Aorta (tissue), 5 donors: ENCODE measurements at places on chromosomes 16 and 17. TPM values are rescaled to one million over a fixed set of nuclear protein-coding genes. Genes with fewer than 3 reads are reported as not detected.

The CCL1 gene
- not detected for total RNA-seq

The CACNG1 gene
- not detected for total RNA-seq

The SCNN1G gene
- total RNA-seq: not detected

The PRAC1 gene
- not detected for total RNA-seq

The KRT28 gene
- total RNA-seq: not detected

The PIGS gene
- total RNA-seq: 38.7 TPM

The WSCD1 gene
- total RNA-seq: 8.0 TPM

The SULT1A2 gene
- total RNA-seq: 0.81 TPM

The TBX21 gene
- total RNA-seq: 0.39 TPM

The PRR35 gene
- not detected for total RNA-seq

The ZNF18 gene
- 5.6 TPM for total RNA-seq

The CFAP52 gene
- total RNA-seq: 0.39 TPM

The CDC42EP4 gene
- 62.8 TPM for total RNA-seq

The FOXN1 gene
- total RNA-seq: not detected

The KRT27 gene
- total RNA-seq: not detected

The CES1 gene
- total RNA-seq: 37.3 TPM

The KRT14 gene
- 1.2 TPM for total RNA-seq

The CCL14 gene
- 224 TPM for total RNA-seq

The CDYL2 gene
- 7.6 TPM for total RNA-seq

The CRISPLD2 gene
- total RNA-seq: 108 TPM

The TMEM219 gene
- 88.0 TPM for total RNA-seq

The DUXB gene
- not detected for total RNA-seq

The TRIM65 gene
- 15.1 TPM for total RNA-seq

The NDRG4 gene
- total RNA-seq: 8.4 TPM

The NACA2 gene
- not detected for total RNA-seq

The MRM1 gene
- total RNA-seq: 2.7 TPM

The ADAM11 gene
- 1.4 TPM for total RNA-seq

The LRRC36 gene
- total RNA-seq: not detected

The CLEC3A gene
- not detected for total RNA-seq

The MT1G gene
- 5.3 TPM for total RNA-seq

The SLC13A2 gene
- not detected for total RNA-seq

The HOXB13 gene
- total RNA-seq: not detected

The TEX14 gene
- total RNA-seq: 0.24 TPM

The FBXO39 gene
- total RNA-seq: 2.0 TPM

The ZNF213 gene
- total RNA-seq: 8.6 TPM

The RNF157 gene
- total RNA-seq: 1.7 TPM

The AURKB gene
- 3.1 TPM for total RNA-seq

The PYY gene
- total RNA-seq: not detected

The KRT38 gene
- total RNA-seq: not detected

The COG1 gene
- total RNA-seq: 43.4 TPM

The NME1 gene
- 24.5 TPM for total RNA-seq

The CCL16 gene
- 1.1 TPM for total RNA-seq

The PPP1R27 gene
- not detected for total RNA-seq

The PSMD3 gene
- total RNA-seq: 60.5 TPM

The ERAL1 gene
- total RNA-seq: 20.0 TPM

The SLC12A3 gene
- not detected for total RNA-seq

The CHRNE gene
- 1.6 TPM for total RNA-seq

The TOM1L1 gene
- total RNA-seq: 23.2 TPM

The SMARCE1 gene
- 84.4 TPM for total RNA-seq

The ASGR2 gene
- total RNA-seq: 1.6 TPM

The PIRT gene
- 0.18 TPM for total RNA-seq

The PNMT gene
- total RNA-seq: 1.5 TPM

The TMEM235 gene
- not detected for total RNA-seq

The HOXB2 gene
- total RNA-seq: 36.9 TPM

The ABCA5 gene
- total RNA-seq: 29.6 TPM

The CPSF4L gene
- total RNA-seq: 0.81 TPM
